ENCODE measurements at places on chromosomes 16 and 17.

GRCh38 chr17:21510686-21511362 lies 134.7 kb downstream of the KCNJ12 start:
- no peak for DNase-seq

GRCh38 chr16:12896562-12896961 lies 4.8 kb upstream of the SHISA9 start:
- DNase-seq = no peak

DNA sequence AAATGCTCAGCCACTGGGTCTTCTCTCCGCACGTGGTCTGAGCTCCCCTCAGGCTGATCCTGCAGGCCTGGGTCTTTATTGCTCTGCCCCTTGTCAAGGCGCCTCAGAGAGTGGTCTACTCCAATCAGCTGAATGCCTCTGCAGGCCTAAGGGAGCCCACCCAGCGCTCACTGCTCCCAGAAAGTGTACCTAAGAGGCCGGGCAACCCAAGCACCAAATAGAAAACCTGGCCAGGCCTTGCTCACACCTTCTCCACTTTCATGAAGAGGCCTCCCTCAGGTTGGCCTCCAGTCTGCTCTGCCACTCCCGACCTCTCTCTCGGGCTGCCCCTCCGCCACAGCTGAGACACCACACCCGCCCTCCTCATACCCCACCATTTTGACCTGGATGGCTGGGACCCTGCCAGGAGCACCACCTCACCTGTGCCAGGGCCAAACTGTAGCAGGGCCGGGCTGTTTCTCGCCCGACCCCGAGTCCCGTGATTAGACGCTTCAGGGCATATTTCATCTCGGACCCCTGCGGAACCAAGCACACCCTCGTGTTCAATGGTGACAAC lies 665 bp downstream of the MYBBP1A start:
- DNase-seq = no peak

DNA sequence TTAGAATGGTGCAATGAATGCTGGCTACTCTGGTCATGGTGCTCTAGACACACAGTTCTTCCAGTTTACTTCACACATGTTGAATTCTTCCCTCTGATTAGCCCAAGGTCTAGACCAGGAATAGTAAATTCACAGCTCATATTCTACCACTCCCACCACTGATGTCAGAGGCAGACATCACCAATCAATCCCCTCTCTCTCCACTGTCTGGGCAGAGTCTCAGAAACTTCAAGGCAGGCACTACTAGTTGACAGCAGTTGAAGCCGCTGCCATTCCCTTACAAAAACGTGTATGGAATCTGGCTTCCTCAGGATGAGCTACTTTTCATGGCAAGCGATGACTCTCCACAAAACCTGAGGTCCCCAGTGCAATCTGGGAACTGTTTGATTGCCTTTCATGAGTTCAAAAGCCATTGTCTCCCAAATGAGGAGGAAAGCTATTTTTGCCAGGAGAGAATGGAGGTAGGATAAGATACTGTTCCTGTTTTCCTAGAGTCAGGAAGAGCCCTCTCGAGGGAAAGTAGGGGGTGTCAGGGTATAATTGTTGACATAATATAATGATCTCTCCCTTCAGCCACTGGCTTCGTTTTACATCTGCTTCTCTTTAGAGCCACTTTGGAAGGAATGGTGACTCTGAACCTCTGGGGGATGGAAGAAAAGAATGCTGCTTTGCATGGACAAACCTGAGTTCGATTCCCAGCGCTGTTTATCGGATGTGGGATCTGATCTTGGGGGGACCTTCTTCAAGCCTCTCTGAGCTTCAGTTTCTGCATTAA lies 90.0 kb downstream of the FOXL1 start:
- no peak for DNase-seq

DNA sequence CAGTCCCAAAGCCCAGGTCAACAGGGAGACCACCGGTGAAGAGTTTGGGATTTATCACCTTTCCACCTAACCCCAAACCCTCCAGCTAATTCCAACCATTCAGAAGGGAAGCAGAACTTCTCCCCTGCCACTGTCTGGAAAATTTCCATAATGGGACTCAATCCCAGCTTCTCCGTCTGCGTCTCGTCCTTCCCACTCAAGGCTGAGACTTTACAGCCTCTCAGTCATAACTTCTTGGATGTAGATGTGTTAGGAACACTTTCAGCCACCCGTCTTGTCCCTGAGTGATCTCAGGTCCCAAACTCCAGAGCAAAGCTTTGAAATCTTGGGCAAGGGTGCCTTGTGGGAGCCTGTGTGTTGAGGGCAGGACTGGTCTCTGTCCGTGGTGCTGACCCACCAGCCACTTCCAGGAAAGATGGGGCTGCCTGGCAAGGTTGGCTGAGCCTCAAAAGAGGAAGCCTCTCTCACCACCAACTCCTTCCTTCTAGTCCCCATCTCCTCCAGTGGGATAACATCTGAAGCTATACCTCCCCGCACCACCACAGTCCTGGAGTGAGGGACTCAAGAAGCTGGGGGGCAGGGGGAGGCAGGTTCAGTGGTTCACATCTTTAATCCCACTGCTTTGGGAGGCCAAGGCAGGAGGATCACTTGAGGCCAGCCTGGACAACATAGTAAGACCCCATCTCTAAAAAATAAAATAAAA lies 9.3 kb downstream of the GAS2L2 start:
- no peak for DNase-seq

DNA sequence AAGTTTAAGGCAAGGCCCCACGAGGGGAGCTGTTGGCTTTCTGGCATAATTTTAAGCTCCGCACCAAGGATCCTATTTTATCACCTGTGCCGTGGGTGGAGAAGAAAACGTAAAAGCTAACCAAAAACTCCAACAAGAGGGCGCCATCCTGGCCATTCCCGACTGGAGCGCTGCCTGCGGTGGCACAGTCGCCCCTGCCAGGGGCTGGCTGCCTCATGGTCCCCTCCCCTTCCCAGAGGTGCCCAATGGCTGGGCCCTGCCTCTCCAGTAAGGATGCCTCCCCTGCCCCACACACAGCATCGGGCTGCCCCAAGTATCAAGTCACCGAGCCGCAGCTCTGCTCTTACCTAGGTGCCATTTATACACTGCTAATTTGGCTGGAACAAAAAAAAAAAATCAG lies 36.3 kb downstream of the ZDHHC7 start:
- no peak for DNase-seq

DNA sequence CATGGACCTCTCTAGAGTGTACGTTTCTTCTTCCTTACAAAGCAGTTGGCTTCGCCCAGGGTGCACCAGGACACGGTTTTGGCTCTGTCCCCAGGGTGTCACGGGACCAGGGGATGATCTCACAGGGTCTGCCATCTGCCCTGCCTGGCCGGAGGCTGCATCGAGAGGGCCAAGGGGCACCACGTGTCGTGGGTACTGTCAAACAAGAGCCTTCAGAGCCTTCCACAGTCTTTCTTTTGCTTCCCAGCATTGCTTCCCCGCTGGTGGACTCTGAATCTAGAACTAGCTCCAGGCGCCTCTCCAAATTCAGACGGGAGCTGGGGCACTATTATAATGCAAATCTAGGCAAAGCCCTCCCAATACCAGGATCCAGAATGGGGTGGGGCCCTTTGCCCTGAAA lies 47.9 kb downstream of the MAPT start:
- peak; percentile 77 for DNase-seq

- no peak for DNase-seq
These were observed 2.7 kb upstream of the FASN start for GRCh38 chr17:82100502-82101298.

- no peak for DNase-seq
These were observed 30.3 kb downstream of the PIK3R5 start for GRCh38 chr17:8935191-8935590.

DNA sequence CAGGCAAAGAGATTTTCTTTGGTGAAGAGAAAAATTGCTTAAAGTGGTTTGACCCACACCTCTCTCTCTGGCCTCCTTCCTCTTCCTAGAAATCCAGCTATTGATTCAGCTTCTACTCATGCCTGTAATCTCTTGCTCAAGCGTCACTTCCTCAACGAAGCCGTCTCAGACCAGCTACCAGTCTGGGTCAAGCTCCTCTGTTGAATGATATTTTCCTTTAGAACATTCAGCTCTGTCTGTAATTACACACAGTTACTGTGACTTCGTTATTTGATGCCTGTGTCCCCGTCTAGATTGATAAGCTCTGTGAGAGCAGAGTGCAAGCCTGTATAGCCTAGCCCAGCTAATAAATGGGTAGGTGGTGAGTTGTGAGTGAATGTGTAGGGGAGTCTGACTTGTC lies 168.5 kb downstream of the GRIN2A start:
- no peak for DNase-seq
